RPMI7951 (cell line): ENCODE measurements at places on chromosomes 2 and 18.

GRCh38 chr2:62178741-62179271 lies 17.1 kb upstream of the B3GNT2 start:
- DNase-seq, result no peak

DNA sequence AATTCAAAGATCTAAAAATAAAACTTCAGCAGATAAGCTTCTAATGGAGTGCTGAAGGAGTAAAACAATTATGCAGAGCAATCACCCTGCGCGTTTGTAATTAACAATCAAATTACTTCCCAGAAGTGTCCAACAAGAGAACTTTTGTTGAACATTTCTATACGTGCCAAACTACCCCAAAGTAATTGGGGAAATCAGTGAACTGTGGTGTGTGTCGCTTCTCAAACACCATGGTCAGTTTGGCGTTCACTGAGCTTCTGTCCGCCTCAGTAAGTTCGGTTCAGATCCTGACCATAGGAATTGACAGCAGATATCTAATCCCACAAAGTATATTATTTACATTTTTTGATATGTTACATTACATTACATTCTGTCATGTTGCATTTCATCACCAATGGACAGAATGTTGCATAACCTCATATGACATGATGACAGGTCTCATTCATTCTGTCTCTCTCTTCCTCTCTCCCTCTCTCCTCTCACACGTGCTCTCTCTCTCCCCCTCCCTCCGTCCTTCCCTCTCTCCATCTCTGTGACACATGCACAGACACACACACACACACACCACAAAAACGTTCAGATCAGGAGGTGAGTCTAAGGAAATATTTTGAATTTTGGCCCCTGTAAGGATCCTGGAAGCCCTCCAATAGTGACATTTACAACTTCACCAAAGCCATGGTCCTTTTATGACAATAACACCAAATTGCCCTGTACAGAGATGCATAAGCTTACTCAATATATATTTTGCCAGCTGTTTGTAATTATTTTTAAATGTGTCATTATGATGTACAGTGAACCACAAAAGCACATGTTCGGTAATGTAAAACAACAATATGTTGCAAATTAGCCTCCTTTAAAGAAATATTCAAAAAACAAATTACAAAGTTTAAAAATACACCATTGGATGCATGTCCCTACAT lies 269.2 kb downstream of the FIGN start:
- DNase-seq, result no peak

GRCh38 chr18:42274488-42275137 lies 319.6 kb downstream of the PIK3C3 start:
- peak; percentile 57 for DNase-seq

- DNase-seq, result peak; percentile 35
Observed at GRCh38 chr18:70491734-70492348, 203.0 kb downstream of the SOCS6 start.

- no peak for DNase-seq
Observed at GRCh38 chr18:36465970-36466369, 168.5 kb downstream of the FHOD3 start.

GRCh38 chr2:238924032-238924431 lies 76.1 kb downstream of the TWIST2 start:
- no peak for DNase-seq

DNA sequence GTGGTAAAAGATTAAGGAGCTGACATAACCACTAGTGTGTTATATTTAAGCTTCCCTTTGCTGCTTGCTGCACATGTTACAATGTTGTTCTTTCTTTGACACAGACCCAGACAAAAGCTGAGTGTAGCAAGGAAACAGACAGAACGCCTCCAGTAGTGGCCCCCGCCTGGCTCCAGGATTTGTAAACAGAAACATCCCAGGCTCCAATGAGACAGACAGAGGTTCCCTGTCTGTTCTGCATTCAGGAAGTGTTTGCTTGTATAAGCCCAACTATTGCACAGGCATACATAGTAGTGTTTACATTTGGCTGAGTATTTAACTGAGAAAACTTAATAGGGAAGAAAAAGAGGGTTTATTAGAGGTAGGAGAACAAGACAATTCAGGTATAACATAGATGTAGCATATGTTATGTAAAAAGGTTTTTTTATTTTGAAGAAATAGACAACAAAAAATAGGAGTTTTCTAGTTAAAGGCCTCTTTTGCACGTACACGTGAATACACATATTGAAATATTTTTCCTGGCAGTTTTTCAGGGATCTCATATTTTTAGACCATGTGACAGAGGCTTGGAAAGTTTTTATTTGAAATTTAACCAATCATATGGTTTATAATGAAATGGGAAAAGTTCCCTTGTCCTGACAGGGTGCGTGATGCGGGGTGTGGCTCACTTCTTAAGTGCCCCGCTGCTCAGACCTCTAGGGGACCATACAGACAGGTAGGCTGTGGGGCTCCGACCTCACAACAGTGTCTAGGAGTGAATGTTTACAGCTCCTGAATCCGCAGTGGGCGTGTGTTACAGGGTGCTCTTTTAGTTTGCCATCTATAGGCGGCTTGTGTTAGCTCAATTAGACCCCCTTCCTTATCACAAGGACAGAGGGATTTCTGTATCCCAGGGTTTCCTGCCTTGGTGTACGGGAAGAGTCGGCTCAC lies 118.4 kb downstream of the BMPR2 start:
- DNase-seq, result peak; percentile 9

DNA sequence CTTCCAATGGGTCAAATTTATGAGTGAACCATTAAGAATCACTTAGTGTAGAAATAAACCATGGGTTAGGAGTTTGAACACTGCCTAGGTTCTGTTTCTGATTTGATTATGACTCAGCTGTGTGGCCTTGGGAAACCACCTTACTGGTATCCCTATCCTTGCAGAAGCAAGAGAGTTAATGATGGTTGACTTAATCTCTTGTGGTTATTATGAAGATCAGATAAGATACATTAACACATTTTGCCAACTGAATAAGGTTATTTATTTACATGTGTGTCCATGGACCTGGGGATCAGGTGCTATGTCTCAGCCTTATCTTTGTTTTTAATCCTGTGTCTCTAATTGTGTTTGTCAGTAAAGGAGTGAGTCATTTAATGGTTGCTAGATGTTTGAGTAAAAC lies 5.4 kb upstream of the KCNJ13 start:
- peak; percentile 89 for DNase-seq

GRCh38 chr18:37570336-37570930 lies 4.8 kb upstream of the CELF4 start:
- DNase-seq, result no peak

DNA sequence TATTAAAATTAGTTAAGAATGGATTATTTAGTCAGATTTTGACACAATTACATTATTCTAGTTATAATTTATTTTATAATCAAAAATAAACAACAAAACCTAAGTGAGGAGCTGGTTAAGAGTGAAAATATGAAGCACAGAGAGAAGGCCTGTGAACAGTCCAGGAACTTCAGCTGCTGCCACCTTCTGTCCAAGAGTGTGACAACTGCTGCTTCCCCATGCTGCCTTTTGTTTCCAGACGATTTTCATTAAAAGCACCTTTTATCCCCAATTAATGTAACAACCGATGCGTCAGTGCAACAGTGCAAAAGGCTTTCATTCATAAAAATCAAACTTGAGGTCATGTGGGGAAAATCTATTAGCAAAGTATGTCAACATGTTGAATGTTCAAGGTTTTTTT lies 363.6 kb downstream of the CTNNA2 start:
- peak; percentile 1 for DNase-seq

- DNase-seq, result no peak
Observed at GRCh38 chr18:46601141-46601805, 55.7 kb downstream of the LOXHD1 start.

- peak; percentile 70 for DNase-seq
Observed at GRCh38 chr2:69012310-69013141, 453 bp upstream of the ANTXR1 start.

- no peak for DNase-seq
Observed at GRCh38 chr2:121471532-121472469, 58.9 kb upstream of the RNU4ATAC start.

DNA sequence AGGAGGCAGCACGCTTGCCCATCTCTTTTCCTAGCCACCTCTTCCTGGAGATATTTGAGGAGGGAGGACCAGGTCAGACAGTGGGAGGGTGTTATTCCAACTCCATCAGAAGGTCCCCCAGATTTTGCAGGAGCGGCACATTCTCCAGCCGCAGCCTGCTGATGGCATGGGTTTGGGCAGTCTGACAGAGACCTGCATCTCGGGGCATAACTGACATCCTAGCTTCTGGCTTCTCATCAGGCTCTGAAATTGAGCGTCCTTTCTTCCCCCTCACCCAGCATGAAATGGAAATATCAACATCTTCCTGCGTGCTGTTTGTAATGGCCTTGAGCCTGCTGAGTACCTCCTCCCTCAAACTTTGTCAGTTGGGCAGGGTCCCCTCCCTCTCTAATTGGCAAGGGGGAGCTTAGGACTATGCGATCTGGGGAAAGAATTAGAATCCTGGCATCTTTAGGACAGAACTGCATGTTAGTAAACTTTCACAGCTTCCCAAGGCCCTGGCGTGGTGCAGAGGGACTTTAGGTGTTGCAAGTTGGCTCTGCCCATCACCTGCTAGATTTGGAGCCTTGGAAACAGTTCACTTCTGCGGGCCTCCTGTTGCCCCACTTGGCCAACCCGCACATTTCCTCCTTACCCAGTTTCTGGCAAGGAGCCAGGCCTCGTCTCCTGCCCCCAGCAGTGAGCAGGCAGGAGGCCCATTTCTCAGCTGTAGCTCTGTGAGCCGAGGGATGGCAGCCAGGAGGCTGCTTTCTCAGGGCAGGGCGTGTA lies 2.2 kb downstream of the ITM2C start:
- peak; percentile 58 for DNase-seq

GRCh38 chr2:70887550-70888246 lies 48.0 kb upstream of the ATP6V1B1 start:
- DNase-seq, result peak; percentile 63

DNA sequence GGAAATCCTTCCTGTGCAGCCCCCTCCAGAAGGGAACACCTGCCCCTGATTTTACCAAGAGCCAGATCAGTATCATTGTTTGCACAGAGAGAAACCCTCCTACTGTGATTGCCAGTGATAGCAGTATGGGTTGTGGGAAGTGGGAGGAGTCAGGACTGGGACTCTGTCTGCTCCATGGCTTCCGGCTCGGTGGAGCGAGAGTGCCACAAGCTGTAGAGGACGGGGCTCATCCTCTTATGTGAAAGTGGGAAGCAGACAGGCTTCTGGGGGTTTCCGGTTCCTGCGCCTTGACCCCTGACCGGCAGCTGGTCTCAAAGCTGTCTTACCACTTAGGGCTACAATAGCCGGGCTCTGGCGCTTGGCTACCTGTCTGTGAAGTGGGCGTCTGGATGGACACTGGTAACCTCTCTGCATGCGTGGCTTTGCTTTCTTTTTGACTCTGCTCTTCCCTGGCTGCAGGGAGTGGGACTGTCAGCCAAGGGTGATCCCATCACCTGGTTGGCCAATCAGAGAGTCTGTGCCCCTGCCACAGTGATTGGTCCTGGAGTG lies 79.7 kb downstream of the BCL2L11 start:
- DNase-seq, result no peak

GRCh38 chr2:180901331-180901730 lies 79.1 kb upstream of the UBE2E3 start:
- DNase-seq, result no peak

GRCh38 chr2:86782748-86783147 lies 8.0 kb downstream of the CD8A start:
- DNase-seq, result no peak

DNA sequence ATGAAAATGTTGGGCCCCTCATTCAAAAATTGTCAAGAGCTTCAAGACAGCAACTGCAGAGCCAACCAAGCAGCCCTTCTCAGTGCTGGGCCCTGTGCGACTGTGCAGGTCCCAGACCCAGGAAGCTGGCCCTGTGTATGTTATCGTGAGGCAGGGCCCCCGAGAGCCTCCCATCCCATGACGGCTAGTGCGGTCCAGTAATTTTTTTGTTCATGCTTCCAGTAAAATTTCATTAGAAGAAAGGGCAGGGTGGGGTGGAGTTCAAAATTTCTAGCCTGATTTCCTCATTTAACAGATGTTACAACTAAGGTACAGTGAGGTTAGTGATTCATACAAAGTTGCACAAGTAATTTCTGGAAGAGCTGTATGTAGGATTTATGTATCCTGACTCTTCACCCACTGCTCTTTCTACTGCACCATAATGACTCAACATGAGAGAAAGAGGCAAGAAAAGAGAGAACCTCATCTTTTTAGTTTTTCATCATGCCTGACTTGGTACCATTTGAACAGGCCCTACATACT lies 105.5 kb downstream of the ZEB2 start:
- DNase-seq, result peak; percentile 83

- DNase-seq, result no peak
Observed at GRCh38 chr2:28869494-28870145, 489 bp downstream of the TRMT61B start.

DNA sequence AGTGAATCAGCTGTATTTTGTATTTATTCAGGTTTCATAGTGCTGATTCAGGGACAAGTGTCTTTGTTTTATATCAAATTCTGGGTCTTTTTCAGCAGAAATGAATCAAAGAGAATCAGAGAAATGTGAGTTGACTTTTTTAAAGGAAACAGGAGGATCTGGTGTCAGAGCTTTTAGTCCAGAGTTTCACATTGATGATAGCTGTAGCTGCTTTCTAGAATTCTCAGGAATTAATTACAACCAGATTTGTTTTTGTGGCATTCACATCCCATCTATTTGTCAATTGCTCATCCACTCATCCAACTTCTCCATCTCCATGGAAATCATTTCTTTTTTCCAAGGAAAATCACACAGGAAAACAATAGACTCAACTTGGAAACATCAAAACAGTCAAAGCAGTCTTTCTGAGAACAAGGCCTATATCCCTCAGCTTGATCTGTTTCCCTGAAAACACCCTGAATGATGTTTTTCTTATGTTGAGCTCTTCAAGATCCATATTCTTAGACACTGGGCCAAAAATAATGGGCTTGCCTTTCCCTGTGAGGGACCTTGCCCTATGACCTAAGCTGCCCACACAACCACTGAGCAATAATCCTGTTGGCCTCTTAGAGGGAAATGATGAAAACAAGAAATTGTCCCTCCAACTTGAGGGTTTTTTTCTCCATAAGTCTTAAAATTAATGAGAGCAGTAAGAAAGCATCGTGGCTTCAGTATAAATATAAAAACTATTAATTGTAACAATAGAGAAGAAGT lies 249.5 kb upstream of the FN1 start:
- DNase-seq, result peak; percentile 58

DNA sequence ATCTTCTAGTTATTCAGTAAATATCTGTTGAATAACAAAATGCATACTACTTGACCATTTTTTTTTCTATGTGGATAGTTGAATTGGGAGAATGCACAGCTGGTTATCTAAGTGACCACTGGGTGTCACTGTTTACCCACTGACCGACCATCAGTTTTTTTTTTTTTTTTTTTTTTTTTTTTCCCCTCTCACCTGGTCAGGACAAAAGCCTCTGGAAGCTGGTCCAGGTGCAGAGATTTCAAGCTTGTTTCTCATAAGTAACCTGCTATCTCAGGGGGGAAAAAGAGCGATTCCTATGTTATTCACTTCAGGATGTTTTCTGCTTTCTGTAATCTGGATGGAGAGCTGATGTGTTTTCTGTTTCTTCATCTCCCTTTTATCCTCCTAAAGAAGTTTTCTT lies 256.0 kb downstream of the DCDC2C start:
- peak; percentile 15 for DNase-seq
